ENCODE measurements at places on chromosomes 6 and 20. TPM values are rescaled to one million over a fixed set of nuclear protein-coding genes. Genes with fewer than 3 reads are reported as not detected.
A peak's percentile ranks its signal among the peaks of the same experiment; 100 is the strongest.

The CALHM5 gene
- polyA plus RNA-seq = 1.9 TPM

The STMND1 gene
- polyA plus RNA-seq = not detected

The YIPF3 gene
- polyA plus RNA-seq = 88.0 TPM

GRCh38 chr20:32779500-32780211, 17.5 kb downstream of the DNMT3B start:
- DNase-seq = no peak

GRCh38 chr20:533526-533925, 10.1 kb downstream of the CSNK2A1 start:
- DNase-seq = no peak

DNA sequence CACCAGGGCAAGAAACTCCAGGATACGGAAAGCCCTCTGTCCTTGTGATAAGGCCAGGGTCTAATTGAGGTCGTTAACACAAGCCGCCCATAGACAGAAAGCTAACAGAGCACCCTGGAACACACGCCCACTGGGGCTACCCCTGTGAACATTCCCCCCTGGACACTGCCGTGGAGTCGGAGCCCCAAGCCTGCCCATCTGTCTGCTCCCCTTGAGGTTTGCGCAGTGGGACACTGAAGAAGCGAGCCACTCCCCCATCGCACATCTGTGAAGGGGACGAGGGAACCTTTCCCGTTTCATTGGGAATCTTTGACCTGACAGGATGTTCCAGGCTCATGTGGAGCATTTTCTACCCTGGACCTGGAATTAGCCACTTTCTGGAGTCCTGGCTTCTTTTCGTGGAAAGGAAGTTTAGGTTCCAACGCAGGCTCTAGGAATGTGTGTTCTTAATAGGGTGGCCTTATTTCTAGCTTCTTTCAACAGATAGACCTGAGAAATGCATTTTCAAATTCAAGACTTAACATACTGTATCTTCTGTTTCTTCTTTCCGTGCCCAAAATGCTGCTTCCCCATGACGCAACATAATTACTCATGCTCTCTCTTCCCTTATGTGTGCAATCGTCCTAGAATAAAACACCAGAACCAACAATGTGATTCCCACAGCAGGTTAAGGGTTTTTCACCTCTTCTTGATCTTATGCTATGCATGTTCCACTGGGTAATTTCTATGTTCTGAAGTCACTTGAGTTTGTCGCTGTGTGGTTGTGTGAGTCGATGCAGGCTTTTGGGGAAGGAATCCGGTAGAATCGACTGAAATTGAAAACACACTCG, 161.1 kb downstream of the ERMARD start:
- DNase-seq = no peak

GRCh38 chr6:39360378-39360777, 37.9 kb upstream of the KCNK16 start:
- DNase-seq = no peak

DNA sequence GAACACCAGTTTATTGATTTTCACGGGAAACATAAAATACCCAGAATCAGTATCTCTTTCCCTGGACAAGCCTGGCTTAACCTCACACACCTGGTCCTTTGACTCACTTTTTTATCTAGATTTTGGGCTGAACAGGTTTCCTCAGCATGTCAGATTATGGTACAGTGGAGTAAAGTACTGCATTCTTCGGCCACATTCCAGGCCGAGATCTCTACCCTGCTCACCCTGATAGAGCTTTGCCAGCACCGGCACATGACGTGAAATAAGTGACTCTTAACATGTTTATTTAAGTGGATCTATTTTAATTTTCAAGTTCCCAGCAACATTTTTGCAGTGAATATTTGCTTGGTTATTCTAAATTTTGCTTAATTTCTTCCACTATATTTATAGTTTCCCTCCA, 79.0 kb upstream of the POPDC3 start:
- no peak for DNase-seq

DNA sequence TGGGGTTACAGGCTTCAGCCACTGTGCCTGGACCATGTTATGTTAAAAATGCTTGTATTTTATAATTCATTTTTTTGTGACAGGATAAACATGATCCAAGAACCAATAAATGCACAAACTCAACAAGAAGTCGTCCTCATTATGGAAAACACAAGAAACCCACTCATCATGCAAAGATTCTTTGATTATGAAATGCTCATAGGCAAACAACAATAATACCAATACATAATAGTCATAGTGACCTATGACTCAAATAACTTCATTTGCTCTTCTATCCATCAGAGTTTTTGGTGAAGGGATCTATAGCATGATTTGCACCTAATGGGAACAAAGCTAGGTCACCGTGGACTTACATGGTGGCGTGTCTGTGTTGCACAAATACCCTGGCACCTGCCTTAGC, 217.1 kb upstream of the THEMIS start:
- DNase-seq = no peak

DNA sequence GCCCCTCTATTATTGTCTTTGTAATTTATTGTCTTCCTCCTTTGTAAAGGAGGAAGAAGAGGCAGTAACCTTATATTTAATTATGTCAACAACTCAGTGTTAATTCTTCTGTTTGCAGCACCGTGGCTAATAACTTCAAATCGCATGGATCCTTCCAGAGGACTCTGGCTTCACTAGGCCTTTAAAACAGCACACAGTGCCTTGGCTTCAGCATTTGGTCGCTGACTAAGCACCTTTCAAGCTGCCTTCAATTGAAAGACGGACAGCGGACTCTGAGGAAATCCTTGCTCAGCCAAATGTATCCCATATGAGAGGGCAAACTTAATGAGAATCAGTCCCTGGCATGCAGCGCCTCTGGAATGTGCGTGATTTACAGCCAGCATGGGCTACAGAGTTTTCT, 64.2 kb downstream of the SGK1 start:
- DNase-seq = peak; percentile 84

GRCh38 chr20:25626779-25627178, 3.0 kb upstream of the NANP start:
- no peak for DNase-seq

- no peak for DNase-seq
These were observed 64.2 kb downstream of the GCNT2 start for GRCh38 chr6:10585209-10585845.

DNA sequence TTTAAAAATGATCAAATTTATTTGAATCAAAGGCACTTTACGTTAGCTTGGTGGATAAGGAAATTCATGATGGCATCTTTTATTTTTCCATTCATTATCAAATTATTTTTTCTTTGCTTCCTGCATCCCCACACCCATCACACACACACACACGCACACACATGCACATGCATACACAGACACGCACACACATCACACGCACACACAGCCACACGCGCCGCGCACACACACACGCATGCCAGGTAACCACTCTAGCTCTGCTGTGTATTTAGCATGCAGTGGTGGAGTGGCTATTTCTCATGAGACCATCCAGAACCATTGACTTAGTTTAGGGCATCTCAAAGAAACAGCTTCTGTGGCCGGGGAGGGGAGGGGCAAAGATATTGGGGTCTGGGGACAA, 47.0 kb downstream of the GNAS start:
- peak; percentile 25 for DNase-seq

DNA sequence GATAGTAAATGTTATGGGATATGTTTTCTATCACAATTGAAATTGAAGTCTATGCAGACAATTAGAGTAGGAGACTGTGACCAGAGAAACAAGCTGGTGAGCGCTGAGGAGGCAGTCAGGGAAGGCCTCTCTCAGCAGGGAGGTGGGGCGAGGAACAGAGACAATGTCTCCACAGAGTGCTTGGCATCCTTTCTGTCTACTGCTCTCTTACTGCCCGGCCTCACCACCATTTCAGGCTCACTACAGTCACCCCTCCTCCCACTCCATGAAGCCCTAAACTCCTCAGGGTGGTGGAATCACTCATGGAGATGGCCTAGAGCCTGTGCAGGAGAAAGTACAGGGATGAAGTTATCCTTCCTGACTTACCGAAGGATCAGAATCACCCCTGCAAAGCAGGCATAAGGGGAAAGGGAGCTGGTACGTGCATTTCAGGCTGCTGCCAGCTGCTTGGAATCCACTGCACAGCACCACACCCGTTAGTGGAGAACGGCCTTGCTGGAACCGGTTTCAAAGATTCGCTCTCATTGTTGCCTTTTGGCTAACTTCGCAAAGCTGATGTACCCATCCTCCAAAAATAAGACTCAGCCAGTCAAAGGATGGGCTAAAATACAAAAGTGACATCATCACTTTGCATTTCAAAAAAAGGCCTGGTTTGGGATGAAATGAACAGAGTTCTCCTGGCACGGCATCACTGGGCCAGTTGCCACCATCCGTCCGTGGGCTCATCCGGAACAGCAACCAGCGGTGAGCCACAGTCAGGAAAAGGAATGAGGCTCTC, 67.3 kb downstream of the SLC22A23 start:
- peak; percentile 88 for DNase-seq
